ENCODE measurements at places on chromosomes 6 and 20. TPM values are rescaled to one million over a fixed set of nuclear protein-coding genes. Genes with fewer than 3 reads are reported as not detected.

Gene GHRH
- not detected for polyA plus RNA-seq

Gene CAP2
- 38.1 TPM for polyA plus RNA-seq

Gene RBPJL
- polyA plus RNA-seq, result not detected

Gene TUBB1
- polyA plus RNA-seq, result not detected

Gene ERVFRD-1
- not detected for polyA plus RNA-seq

Gene TRIM31
- not detected for polyA plus RNA-seq

Gene GJA1
- polyA plus RNA-seq, result 77.8 TPM

Gene PABPC1L
- 11.6 TPM for polyA plus RNA-seq

Gene CLIC1
- polyA plus RNA-seq, result 788 TPM

GRCh38 chr6:113182370-113183141 lies 674.6 kb upstream of the MARCKS start:
- peak; percentile 89 for DNase-seq

- DNase-seq, result no peak
Observed at GRCh38 chr6:21367649-21368154, 225.8 kb upstream of the SOX4 start.

DNA sequence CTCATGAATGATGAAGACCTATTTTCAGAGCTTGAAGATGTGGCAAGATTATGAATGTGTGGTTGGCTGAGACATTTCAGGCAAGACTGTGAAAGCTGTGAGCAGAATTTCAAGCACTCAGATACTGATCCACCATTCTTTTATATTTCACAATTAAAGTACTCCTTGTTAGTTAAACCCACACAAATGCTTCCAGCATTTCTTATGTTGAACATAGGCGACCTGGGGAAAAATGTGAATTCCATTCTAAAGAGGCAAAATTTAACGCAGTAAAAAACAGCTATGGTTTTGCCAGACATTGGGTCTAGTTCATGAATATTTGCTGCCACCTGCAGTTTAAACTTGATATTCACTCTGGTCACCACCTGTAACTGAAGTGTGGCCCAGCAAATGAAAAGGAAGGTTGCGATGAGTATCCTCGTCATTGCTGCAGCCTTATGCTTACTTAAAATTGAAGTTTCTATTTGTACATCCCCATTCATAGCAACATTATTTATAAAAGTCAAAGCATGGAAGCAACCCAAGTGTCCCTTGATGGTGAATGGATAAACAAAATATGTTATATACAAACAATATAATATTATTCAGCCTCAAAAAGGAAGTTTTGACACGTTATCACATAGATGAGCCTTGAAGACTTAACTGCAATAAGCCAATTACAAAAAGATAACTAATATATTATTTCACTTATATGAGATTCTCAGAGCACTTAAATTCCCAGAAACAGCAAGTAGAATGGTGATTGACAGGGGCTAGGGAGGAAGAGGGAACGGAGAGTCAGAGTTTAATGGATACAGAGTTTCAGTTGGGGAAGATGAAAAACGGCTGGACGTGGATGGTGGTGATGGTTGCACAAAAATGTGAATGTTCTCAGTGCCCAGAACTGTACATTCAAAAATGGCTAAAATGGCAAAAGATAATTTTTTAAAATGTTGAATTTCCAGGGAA lies 32.4 kb upstream of the FAM184A start:
- DNase-seq, result peak; percentile 75

- DNase-seq, result peak; percentile 80
Observed at GRCh38 chr20:50242863-50243609, 52.4 kb downstream of the CEBPB start.

- DNase-seq, result peak; percentile 69
Observed at GRCh38 chr20:47278907-47279348, 77.6 kb downstream of the ZMYND8 start.

DNA sequence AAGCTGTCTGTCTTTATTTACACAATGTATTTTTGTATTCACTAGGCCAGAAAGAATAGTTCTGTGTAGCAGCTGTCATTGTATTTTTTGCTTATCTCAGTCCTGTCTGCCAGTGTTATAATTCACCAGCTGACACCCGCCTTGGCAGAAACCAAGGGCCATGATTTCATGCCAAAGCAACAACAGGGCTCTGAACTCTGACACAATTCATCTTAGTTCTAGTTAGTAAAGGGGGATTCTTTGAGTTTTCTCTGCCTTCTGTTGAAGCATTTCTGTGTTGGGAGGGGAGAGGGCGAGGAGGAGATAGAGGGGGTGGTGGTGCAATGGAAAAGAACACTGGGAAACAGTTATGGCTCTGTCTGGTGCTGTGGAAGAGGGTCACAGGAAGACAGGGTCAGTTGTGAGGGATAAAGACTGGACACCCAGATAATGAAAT lies 684.6 kb upstream of the MARCKS start:
- DNase-seq, result peak; percentile 46

DNA sequence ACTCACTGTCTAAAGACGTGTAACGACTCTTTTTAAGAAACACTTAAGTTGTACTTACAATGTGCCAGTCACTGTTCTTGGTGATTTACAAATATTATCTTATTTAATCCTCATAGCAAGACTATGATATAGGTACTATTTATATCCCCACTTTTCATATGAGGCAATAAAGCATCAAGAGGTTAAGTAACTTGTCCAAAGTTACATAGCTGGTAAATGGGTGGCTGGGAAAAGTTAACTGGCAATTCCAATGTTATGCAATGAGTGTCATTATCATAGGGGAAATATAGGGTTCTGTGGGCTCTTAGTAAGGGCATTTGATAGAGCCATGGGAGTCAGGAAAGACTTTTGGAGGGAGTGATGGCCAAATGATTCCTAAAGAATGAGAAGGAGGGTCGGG lies 21.4 kb upstream of the RIPOR2 start:
- DNase-seq, result no peak

GRCh38 chr20:38260025-38260377 lies 534 bp downstream of the KIAA1755 start:
- DNase-seq, result peak; percentile 41

- DNase-seq, result peak; percentile 80
Observed at GRCh38 chr20:3563548-3564177, 92.8 kb downstream of the ATRN start.

DNA sequence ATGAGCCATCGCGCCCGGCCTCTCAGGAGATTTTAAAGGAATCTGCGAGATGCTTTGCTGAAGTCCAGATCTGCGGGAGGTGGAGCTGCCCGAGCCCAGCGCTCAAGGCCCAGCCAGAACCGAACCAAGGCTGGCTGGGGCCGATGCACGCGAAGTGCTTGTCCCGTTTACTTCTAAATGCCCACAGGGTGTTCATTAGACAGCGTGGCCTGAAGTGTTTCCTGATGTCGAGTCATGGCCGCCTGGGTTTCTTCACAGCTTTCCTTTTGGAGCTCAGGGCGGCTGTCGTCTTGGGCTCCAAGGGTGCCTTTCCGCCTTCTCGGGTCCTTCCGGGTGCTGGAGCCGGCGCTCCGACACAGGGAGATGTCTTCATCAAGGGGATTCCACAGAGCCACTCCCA lies 25.1 kb upstream of the CCR6 start:
- DNase-seq, result no peak

GRCh38 chr6:146177785-146178184 lies 148.9 kb downstream of the GRM1 start:
- no peak for DNase-seq

GRCh38 chr6:138371720-138372119 lies 6.0 kb upstream of the SMIM28 start:
- DNase-seq, result no peak

- DNase-seq, result no peak
Observed at GRCh38 chr6:110622912-110623578, 146.6 kb upstream of the SLC22A16 start.

DNA sequence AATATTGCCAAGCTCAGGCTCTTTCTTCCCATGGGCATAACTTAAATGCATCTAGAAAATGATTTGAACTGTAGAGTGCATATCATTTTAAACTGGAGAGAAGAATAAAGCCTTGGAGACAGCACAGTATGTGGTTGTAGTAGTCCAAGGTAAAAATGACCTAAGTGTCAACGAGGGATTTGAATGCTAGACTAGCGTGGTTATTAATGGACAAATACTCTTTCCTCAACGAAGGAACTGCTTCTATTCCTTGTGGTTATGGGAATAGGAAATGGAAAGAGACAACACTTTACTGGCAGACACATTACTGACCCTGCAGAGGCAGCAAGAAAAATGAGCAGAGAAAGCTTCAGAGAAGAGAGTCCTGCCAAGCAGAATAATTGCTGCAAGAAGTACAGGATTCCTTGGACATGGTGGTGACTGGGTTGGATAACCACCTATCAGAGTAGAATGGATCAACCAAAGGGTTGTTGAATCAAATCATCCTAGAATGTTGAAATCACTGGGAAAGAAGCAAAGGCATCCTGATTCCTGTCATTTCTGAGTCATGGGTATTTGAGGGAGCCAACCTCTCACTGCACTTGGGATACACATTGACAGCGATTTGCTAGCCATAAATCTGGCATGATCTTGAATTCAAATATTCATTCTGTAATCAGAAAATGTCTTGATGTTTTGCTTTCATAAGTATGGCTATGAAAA lies 258.1 kb upstream of the EPHA7 start:
- no peak for DNase-seq

GRCh38 chr20:1945134-1945618 lies 48.7 kb downstream of the PDYN start:
- DNase-seq, result peak; percentile 47

- DNase-seq, result no peak
Observed at GRCh38 chr20:16505894-16506293, 67.4 kb downstream of the KIF16B start.

GRCh38 chr6:155939253-155939652 lies 483.6 kb upstream of the NOX3 start:
- DNase-seq, result no peak

DNA sequence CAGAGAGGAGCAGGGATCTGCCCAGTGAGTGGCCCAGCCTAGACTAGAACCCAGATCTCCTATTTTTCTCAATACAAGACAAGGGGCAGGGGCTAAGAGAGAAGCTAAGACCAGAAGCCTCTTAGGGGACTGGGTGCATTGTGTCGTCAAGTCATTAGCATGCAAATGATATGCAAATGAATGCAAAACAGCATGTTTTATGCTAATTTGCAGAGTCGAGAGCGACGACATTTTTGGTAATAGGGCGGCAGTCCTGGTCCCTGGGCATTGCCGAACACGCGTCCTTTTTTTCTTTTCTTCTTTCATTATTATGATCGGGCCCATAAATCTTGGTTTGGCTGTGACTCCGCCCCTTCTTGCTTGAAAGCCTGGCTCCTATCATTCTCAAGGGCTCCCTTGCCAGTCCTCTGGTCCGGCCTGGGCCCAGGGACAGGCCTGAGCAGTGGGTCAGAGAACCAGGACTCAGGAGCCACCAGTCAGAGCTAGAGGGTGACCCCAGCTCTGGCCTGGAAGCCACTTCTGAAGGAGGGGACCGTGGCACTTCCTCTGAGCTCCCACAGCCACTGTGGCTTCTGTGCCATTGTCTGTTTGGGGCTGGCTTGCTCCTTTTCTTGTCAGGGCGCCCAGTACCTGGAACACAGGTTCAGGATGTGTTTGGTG lies 32.0 kb upstream of the SCRT2 start:
- no peak for DNase-seq

DNA sequence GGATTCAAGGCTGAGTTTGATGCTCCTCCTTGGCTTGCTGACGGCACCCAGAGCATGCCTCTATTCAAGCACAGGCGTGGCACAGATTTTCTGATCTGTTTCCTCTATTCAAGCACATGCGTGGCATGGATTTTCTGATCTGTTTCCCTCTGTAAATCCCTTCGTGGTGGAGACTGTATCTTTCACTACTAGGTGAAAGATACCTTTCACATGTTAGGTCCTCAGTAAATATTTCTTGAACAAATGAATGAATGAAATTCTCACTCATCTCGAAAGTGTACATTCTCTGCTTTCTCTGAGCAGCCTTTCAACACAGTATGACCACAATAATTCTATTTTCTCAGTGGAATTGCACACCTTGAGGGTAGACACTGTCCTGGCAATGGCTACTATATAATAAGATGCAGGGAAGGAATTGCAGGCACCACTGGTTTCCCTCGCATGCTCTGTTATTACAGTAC lies 72.6 kb upstream of the F13A1 start:
- no peak for DNase-seq

GRCh38 chr6:157946865-157947532 lies 34.7 kb upstream of the SYNJ2 start:
- DNase-seq, result no peak

- DNase-seq, result no peak
Observed at GRCh38 chr6:51526922-51527321, 560.5 kb downstream of the PKHD1 start.

DNA sequence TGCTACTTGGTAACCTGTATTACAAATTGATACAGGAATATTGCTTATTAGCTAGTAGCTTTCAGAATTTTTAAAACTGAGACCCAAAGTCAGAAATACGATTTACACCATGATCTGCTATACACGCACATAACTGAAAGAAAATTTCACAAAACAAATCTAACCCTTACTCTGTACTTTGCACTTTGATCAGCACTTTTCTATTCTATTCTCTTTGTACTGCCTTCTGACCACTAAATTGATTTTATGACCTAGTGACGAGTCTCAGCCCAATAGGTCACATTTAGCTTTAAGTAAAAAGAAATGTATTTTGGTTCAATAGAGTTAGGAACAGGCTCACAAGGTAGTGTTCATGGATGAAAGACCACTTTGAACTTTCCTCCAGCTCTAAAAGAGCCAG lies 252.5 kb downstream of the TBX18 start:
- DNase-seq, result no peak

DNA sequence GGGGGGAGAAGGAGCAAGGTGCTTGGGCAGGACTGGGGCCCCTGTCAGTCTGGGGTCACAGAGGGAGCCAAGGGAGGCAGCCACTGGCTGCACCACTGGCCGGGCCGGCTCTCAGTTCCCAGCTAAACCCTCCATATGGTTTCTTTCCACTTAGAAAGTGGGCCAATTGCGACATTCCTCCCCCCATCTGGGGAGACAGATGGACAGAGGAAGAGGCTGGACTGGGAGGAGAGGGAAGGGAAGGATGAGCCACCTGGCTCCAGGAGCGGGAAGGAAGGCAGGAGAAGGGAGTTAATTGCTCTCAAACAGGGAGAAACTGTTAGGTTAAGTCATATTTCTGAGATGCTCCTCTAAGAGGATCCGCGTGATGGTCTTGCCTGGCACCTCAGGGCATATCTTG lies 82.2 kb downstream of the GRM4 start:
- DNase-seq, result no peak

DNA sequence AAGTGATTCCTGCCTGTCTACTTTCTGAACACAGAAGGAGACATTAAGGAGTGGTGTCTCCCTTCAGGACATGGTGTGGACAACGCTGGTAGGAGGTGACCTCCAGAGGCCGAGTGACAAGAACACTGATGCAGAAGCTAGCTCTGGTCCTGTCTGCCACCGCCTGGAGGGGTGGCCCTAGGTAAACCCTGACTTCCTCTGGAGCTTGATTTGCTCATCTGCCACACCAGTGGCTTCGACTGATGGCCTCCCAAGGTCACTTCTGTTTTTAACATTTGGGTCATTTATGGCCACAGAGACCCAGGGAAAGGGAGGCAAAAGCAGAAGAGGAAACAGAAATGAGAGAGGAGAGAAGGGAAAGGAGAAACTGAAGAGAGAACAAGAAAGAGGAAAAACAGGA lies 49.4 kb upstream of the SLC22A23 start:
- no peak for DNase-seq

- peak; percentile 30 for DNase-seq
Observed at GRCh38 chr6:129440691-129441090, 269.3 kb downstream of the ARHGAP18 start.

- DNase-seq, result peak; percentile 81
Observed at GRCh38 chr6:130958468-130958867, 104.6 kb downstream of the EPB41L2 start.
